ENCODE measurements at places on chromosomes 2 and 18. TPM values are rescaled to one million over a fixed set of nuclear protein-coding genes. Genes with fewer than 3 reads are reported as not detected.
A peak's percentile ranks its signal among the peaks of the same experiment; 100 is the strongest.

Gene RTP5
- total RNA-seq: not detected

Gene CHRNA1
- 0.38 TPM for total RNA-seq

DNA sequence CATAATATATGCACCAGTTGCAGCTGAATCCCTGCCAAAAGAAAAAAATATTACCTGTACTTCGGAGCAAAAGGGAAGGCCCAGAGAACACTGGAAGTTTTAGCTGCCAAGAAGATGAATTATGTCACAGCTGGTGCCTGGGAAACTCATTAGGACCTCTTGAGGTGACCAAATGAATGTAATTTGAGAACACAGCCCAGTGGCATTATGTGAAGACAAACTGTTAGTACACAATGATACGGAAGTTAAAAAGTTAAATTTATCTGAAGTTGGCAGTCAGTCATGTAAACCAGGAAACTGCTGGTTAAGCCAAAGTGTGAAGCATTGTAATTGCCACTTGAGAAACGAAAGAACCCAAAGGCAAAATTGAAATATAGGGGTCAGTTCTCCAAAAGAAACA lies 80.7 kb downstream of the EML4 start:
- H3K36me3 ChIP-seq: peaks cover 2% of the 10 kb centered on the region
- DNase-seq: no peak
- no peak overlapping the region for H3K4me3 ChIP-seq
- no peak overlapping the region for H3K27ac ChIP-seq

- no peaks in the 10 kb centered on the region for H3K27me3 ChIP-seq
- no peak overlapping the region for H3K4me3 ChIP-seq
- no peaks in the 10 kb centered on the region for H3K36me3 ChIP-seq
- H3K4me1 ChIP-seq: no peaks in the 10 kb centered on the region
- no peak overlapping the region for H3K27ac ChIP-seq
Measured at GRCh38 chr2:240426845-240427721, 8.4 kb upstream of the GPC1 start.

DNA sequence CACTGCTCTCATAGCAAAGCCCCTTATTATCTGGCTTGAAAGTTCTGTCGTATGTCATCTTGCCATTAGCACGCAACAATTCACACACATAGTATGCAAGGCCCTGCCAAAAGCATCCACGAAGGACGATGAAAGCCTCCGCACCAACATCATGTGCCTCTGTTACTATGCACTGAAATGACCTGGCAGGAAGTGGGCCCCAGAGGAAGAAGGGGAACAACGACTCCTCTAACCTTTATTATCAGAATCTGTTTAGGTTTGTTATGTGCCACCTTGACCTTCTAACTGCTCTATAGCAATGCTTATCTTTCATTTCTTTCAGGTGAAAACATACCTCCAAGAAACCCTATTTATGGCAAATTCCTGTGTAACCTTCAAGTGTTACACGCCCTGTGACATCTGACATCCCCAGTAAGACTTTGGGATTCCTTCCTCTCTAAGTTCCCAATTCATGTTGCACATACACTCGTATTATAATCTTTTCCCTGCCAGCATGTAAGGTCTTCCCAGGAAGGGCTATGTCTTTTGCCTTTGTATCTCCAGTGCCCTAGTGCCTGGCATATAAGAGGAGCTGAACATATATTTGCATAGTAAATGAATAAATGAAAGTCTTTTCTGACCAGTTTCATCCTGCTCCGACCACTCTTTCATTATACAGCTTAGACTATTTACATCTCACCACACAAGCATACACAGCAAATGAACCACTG lies 7.0 kb upstream of the NDUFV2 start:
- no peak for DNase-seq
- no peaks in the 10 kb centered on the region for H3K36me3 ChIP-seq
- no peak overlapping the region for H3K4me3 ChIP-seq

- no peak overlapping the region for H3K4me3 ChIP-seq
- no peak for DNase-seq
- H3K36me3 ChIP-seq: peaks cover 13% of the 10 kb centered on the region
- no peaks in the 10 kb centered on the region for H3K4me1 ChIP-seq
- H3K27ac ChIP-seq: peak overlapping the region; percentile 59
Measured at GRCh38 chr2:8857709-8858108, 20.3 kb upstream of the KIDINS220 start.

Gene GFPT1
- 144 TPM for total RNA-seq

DNA sequence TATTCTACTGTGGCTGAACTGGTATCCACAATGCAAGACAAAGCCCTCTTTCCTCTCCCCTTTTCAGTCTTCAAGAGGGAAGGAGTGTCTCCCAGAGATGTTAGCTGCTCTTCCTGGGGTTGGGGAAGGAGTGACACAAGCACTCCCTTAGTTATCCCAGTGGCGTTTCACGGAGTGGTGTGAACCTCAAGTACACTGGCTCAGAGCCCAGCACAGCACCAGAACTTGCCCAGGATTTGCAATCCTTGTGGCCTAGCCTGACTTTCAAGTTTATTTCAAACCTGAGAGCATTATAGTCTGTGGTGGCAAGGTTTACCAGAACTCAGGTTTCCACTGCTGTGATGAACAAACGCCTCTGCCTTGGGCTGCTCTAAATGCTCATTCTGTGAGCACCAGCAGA lies 162.5 kb downstream of the CCDC102B start:
- DNase-seq: no peak
- no peaks in the 10 kb centered on the region for H3K4me1 ChIP-seq
- no peaks in the 10 kb centered on the region for H3K27me3 ChIP-seq
- no peak overlapping the region for H3K4me3 ChIP-seq

Gene LIMS4
- 3.3 TPM for total RNA-seq
